ENCODE measurements at places on chromosomes 4 and X.

GRCh38 chr4:132557660-132558059 is 591.4 kb upstream of the PCDH10 start:
- DNase-seq, result no peak

DNA sequence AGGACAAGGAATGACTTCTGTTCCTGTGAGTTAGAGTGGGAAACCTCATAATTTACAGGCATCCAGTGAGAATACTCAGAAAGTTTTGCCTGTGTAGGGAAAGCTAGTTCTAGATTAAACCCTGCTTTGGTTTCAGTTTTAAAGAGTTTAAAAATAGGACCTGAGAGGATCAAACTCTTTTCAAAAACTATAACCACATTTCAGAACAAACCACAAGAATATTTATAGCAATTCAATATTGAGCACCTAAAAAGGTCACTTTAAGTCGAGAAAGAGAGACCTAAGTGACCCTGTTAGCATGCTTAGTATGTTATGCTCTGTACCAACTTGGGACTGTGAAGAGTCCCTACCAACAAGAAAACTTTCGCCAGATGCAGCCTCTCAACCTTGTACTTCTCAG is 17.4 kb upstream of the PWWP3B start:
- DNase-seq, result no peak

DNA sequence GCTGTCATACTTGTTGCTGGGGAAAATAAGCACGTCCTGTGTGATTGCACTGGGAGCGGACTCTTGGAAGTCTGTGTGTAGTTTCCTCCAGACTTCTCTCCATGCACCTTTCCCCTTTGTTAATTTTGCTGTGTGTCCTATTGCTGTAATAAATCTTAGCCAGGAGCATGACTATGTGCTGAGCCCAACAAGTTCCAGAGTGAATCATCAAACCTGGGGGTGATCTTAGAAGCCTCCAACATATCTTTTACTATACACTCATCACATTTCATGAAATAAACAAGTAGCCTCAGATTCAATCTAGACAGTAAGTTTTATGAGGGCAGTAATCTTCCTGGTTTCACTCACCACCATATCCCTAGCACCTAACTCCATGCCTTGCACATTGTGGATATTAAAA is 43.3 kb upstream of the FGF13 start:
- no peak for DNase-seq

DNA sequence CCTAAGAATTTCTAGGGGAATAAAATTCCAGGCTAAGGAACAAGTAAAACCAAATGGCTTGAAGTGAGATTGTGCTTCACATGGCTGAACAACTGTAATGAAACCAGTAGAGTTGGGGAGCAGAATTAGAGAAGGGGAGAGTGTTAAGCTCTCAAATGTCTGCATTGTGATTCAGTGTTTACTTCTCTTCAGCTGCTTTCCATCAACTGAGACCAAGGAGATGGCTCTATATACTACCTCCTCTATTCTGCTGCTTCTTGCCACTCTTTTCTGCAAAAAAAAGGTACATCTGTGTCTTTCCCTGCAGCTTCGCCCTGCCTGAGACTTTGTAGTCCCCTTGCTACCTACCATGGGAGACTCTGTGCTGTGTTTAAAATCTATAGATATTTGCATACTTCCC is 73.5 kb downstream of the WDFY3 start:
- no peak for DNase-seq

DNA sequence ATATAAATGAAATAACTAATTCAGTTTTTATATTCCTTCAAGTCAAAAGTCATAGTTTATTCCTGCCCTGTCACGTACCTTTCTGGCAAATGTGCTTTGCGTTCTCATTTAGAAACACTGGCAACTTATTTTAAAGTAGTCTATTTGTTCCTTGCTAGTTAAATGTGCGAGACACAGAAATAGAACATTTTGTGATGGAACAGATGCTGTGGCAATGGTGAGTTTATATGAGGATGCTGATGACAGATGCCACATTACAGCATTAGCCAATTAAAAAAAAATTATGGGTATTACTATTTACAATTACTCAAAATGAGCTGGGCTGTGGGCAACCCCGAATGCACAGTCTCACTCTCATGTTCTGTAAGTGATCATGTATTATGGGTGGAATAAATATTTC is 26.1 kb upstream of the EPHA5 start:
- DNase-seq, result no peak

GRCh38 chrX:12307961-12308360 is 169.7 kb downstream of the FRMPD4 start:
- no peak for DNase-seq

- no peak for DNase-seq
Observed at GRCh38 chrX:40960041-40960440, 125.2 kb upstream of the USP9X start.

DNA sequence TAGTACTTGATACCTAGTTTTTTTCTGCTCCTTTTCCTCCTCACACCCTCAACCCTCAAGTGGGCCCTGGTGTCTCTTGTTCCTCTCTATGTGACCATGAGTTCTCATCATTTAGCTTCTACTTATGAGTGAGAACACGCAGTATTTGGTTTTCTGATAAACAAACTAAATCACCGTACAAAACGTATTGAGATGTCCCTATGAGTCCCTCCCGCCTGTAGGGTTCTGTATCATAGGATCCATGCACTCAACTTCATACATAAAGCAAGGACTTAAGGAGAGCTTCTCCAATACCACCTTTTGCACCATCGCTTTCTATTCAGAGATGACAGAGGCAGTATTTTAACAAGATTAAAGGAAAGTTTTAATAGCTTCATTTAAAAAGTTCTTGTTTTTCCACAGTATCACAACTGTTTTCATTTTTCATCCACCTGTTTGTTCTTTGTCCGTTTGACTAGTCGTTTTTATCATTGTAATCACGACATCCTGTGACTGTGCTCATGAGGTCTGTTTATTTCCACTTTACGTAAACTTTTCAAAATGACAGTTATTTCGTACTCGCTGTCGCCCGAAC is 457 bp upstream of the RAB9A start:
- no peak for DNase-seq

DNA sequence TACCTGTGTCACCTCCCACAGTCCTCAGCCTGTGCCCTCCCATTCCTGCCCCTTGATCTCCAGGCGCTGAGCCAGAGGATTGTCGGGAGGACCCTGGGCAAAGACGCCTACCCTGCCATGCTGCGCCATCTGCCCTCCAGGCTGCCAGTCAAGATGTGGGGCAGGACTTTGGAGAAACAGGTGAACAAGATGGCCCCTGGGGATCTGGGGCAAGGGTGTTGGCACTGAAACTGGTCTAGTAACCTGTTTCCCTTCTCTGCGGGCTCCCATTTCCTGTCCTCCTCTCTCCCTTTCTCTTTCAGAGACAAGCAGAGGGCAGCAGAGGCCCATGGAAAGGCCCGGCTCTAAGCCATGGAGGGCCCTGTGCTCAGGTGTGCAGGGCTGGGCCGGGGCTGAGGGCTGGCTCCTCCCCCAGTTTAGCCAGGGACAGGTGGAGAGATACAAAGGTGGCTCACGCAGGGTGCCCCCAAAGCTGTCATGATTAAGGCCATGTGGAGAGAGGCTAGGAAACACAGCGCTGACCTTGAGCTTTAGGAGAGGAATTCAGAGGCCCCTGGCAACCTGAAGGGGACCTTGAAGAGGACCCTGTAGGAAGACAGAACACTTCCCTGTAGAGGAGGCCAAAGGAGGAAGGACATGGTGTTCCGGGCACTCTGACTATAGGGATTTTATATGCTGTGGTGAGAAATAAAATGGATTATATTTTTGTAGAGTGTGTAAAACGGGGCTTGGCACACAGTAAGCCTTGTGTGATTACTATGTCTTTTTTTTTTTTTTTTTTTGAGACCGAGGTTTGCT is at the start of gene GLOD5:
Gene GLOD5, plus strand, starts transcription at position 74 of the 798 bp plus-strand sequence. Its CDS starts 44 bp downstream, at position 118.
- DNase-seq, result no peak

GRCh38 chr4:102213031-102213430 is 132.3 kb downstream of the SLC39A8 start:
- no peak for DNase-seq

DNA sequence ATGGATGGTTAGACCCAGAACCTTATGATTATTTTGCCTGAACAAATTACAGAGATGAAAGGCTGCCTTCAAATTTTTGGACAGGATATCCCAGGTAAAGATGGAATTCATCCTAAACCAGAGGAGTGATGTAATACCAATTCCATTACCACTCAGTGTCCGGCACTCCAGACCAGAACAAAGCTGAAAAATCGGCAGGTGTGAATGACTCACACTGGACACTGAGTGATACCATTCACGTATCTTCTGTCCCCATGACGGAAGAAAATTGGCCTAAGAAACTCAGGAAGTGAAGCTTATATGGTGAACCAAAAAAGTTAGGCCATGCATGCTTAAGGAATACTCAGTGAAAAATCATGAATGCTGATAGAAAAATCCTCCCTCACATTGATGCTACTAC is 34.5 kb downstream of the PALLD start:
- DNase-seq, result no peak

- peak; percentile 37 for DNase-seq
Observed at GRCh38 chr4:124262211-124263179, 450.0 kb downstream of the ANKRD50 start.

GRCh38 chr4:22780317-22780716 is 87.6 kb downstream of the GBA3 start:
- DNase-seq, result no peak

DNA sequence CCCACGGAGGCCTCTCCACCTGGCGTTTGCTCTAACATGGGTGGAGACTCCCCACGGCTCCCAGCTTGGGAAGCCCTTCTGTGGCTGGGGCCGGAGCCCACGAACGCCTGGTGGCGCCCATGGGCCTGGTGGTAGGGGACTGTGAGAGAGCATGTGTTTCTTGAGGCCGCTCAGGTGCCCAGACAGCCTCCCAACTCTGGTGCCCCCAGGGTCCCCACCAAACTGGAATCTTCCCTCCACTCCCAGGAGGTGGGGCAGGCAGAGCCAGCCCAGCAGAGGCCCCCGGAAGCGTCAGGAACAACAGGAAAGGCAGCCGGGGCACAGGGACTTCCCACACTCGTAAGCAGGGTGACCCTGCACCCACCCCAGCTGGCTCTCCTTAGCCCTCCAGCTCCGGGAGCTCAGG is 33.3 kb upstream of the FGFR3 start:
- no peak for DNase-seq

DNA sequence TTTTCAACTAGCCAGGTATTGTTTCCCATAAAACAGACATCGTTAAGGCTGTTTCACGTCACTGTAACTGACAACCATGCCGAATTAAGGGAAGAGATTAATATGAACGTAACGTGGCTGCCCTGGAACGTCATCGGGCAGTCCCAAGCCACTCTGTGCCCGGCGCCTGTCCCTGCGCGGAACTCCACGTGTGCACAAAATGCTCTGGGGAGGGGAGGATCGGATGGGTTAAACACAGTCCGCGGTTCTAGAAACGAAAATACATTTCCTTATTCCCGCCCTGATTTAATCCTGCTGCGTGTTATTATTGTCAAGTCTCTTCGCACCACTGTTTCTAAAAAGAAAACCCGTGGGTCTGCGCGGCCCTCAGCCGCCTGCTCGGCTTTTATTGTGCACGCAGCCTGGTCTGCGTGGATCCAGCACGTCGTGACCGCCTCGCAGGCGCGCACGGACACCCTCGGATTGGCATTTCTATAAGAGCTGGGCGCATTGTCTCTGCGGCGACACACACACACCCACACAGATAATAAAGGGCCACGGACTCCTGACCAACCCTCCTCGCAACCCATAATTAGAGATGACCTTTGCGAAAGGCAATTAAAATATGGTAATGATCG is 69.6 kb upstream of the BCOR start:
- peak; percentile 60 for DNase-seq

DNA sequence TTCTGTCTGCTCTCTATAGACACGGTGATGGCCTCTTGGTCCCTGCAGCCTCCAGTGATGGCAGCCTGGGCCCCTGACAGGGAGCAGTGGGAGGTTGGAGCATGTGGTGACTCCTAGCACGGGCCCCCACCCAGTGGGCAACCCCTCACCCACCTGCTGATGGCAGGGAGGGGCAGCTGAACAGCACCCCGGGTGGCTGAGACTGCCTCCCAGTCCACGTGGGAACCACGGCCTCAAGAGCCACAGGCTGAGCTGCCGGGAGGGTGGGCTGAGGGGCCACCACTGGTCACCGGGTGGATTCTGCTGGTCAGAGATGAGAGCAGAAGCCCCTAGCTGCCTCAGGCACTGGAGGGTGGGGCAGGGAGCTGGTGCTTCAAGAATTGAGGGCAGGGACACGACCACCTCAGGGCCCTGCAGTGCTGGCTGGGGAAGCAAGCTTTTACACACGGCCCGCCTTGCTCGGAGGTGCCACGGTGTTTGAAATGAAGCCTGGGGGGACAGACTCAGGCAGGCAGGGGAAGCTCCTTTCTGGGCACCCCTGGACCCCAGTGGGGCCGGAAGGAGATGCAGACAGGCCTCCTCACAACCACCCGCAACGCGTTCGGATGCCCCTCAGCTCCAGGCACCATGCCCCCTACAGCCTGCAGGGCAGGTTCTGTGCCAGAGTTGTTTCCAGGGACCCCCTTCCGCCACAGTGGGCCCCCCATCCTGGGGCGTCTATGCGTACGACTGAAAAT is 6.3 kb upstream of the HAUS3 start:
- peak; percentile 9 for DNase-seq

- no peak for DNase-seq
Observed at GRCh38 chr4:26220696-26221095, 100.1 kb upstream of the RBPJ start.

- peak; percentile 18 for DNase-seq
Observed at GRCh38 chrX:40097141-40097503, 636 bp downstream of the BCOR start.

DNA sequence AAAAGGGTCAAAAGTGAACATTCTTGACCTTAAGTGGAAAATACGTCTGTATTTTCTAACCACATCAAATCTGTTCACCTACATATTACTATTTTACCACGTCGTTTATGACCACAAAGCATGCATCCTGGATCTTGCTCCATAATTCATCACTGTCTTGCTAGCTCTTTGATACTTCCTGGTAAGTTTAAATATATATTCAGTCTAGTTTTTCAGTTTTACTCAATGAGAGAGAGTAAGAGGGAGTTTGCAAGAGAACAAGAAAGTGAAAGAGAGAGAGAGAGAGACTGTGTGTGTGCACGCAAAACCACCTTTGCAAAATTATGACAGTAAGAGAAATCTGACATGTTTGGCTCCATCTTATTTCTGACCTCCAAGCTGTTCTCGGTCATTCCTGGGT is 173.7 kb upstream of the GALNTL6 start:
- no peak for DNase-seq

DNA sequence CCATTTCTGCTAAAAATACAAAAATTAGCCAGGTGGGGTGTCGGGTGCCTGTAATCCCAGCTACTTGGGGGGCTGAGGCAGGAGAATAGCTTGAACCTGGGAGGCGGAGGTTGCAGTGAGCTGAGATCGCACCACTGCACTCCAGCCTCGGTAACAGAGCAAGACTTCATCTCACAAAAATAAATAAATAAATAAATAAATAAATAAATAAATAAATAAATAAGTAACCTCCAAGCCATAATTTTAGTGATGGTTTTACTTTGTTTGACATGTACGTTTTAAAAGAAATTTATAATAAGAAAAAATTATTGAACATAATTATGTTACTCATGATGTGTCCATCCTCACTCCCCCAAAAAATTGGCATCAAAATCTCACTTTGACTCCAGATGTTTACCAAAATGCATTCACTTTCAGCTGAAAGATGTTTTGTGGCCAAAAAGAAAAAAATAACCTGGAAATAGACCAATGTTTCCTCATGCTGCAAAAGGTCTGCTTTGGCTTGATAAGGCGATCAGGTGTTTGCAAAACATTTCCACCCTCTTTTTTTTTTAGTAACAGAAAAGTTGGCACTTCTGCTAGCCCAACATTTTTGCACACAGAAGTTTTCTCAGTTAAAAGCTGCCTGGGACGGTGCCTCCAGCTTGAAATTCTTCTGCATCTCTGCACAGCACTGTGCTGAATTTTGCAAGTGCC is 42.2 kb upstream of the DHRSX start:
- no peak for DNase-seq

GRCh38 chrX:150028692-150029091 is 90.4 kb upstream of the EOLA2 start:
- DNase-seq, result no peak

Measured in right cardiac atrium (tissue), 5 donors.